ENCODE measurements at places on chromosomes 6 and 20. TPM values are rescaled to one million over a fixed set of nuclear protein-coding genes. Genes with fewer than 3 reads are reported as not detected.

- DNase-seq = no peak
Observed at GRCh38 chr6:45495429-45496084, 117.8 kb upstream of the SUPT3H start.

Gene SPATA25
- total RNA-seq = 0.12 TPM

GRCh38 chr20:21516861-21517565 is 3.1 kb upstream of the NKX2-2 start:
- DNase-seq = no peak

DNA sequence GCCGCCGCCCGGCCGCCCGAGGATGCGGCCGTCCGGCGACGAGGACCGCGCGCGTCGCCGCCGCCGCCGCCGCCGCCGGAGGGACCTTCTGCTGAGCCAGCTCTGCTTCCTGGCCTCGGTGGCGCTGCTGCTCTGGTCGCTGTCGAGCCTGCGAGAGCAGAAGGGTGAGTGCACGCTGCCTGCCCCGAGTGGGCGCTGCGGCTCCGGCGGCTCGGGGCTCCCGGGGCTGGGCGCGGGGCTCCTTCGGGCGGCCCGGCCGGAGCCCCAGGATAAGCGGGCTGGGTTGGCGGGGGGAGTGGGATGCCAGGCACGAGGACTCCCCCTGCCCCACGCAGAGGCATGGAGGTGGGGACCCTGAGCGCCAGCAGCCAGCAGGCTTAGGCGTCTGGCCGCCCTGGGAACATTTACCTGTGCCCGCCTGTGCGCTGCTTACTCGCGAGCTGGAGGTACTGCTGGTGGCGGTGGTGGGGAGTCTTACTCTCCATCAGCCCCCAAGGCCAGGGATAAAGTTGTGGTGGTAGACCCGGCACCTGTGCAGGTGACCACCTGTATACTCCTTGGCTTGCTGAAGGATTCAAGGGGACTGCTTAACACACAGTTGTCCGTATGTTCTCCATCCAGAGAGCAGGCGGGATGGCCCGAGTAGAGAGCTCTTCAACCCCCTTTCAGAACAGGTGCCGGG is 520 bp downstream of the SLC24A3 start:
- peak; percentile 19 for DNase-seq

DNA sequence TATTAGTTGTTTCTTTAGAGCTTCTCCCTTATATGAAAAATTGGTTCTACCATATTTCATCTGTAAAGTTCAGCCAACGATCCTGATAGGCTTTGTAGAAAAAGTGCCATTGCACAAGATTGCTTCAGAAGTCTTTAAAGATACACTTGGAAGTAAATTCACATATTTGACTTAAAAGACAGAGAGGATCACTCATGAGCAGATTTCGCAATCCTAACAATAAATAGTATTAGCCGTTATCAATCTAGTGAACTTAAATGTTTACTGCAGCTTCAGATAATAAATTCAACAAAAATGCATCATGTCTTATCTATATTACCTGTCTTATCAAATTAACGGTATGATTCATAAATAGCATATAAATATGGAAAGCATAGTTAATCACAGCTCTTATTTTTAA is 8.7 kb upstream of the SLC17A4 start:
- DNase-seq = no peak

DNA sequence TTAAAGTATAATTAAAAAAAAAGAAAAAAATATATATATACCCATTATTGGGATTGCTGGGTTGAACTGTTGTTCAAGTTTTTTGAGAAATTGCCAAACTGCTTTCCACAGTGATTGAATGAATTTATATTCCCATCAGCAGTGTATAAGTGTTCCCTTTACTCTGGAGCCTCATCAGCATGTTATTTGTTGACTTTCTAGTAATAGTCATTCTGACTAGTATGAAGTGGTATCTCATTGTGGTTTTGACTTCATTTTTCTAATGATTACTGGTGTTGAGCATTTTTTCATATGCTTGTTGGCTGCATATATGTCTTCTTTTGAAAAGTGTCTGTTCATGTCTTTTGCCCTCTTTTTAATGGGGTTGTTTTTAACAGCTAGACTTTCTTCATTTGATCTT is 1260.8 kb upstream of the GJE1 start:
- no peak for DNase-seq

DNA sequence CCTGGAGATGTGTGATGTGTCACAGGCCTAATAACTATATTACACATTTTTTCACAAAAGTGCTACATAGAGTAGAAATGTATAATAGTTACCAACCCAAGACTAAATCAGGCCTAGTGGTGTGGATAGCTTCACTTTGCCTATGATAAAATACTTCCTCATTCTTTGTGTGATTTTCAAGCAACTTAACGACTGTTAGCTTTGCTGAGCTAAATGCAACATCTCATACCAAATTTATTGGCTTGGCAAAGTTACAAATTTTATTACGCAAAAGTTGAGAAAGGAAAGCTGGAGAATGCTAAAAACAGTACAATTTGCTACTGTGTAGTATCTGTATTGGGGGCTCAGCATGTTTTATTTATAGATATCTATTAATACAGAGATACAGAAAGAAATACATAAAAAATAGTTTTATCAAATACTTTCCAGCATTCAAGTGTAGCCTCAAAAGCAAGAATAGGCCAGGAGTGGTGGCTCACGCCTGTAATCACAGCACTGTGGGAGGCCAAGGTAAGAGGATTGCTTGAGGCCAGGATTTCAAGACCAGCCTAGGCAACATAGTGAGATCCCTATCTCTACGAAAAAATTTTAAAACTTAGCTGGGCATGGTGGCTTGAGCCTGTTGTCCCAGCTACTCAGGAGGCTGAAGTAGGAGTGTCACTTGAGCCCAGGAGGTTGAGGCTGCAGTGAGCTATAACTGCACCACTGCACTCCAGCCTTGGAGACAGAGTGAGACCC is 3.6 kb upstream of the EDN1 start:
- DNase-seq = no peak

- DNase-seq = peak; percentile 2
Observed at GRCh38 chr6:120108061-120108795, 758.7 kb upstream of the MAN1A1 start.

GRCh38 chr6:17292600-17293133 is 11.5 kb downstream of the RBM24 start:
- DNase-seq = no peak

GRCh38 chr6:167664678-167665660 is 161.7 kb upstream of the AFDN start:
- DNase-seq = no peak

Gene GMNN
- total RNA-seq = 67.2 TPM

GRCh38 chr20:39145921-39146320 is 183.8 kb downstream of the DHX35 start:
- DNase-seq = no peak

DNA sequence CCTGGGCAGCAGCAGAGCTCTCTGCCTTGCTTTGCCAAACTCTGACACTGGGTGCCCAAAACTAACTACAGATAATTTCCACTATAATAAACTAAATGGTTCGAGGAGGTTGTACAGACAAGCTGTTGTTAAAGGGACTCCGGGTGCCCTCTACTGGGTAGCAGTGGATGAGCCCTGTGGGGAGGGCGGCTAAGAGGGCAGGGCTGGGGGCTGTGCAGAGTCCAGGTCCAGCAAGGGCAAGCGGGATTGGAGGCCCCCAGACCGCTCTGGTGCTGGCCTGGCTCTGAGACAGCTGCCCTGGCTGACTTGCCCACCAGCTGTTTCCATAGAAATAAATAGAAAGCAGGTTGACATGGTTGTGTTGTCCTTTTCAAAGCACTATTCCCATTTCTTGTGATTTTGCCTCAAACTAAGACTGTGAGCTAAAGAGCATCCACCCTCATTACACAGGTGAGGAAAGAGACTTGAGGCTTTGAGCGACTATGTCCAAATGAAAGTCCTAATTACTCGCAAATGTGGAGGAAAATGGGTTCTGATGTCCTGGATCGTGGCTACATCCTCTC is 167.6 kb upstream of the CST7 start:
- DNase-seq = peak; percentile 57

GRCh38 chr6:136859430-136859829 is 37.0 kb downstream of the PEX7 start:
- DNase-seq = no peak

GRCh38 chr20:57175397-57176010 is 90.9 kb downstream of the BMP7 start:
- no peak for DNase-seq

DNA sequence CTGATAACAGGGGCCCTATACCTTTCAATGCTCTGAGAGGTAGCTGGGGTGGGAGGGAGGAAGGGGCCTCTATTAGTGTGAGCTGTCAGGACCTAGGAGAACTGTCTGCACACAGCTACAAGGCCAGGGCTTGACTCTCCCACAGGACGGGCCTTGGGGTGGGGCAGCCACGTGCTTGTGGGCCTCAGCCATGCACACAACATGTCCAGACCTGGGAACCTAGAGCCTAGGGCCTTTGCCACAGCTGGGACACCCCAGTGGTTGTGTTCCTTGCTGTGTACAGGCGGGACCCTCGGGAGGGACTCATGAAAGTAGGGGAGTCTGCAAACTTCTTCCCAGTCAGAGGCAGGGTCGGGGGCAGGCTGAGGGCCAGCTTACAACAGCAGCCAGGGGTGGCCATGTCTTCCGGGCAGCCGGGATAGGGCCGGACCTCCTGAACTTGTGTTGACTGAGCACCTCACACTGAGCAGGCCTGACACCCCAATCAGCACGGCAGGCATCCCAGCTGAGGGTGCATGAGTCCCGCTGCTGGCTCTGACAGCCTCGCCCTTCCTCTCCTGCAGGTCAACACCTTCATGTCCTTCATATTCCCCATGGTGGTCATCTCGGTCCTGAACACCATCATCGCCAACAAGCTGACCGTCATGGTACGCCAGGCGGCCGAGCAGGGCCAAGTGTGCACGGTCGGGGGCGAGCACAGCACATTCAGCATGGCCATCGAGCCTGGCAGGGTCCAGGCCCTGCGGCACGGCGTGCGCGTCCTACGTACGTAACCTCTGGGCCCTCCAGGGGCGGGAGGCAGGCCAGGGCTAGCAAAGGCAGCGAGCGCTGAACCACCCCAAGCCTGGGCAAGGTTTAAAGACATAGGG is 41.9 kb upstream of the MRGBP start:
- no peak for DNase-seq

Gene ETV7
- total RNA-seq = 0.99 TPM

GRCh38 chr20:57475388-57476083 is 49.4 kb downstream of the CTCFL start:
- no peak for DNase-seq

Gene ID4
- total RNA-seq = 4.3 TPM

Gene SCGN
- not detected for total RNA-seq

- no peak for DNase-seq
Observed at GRCh38 chr6:37005061-37005810, at the start of gene FGD2. TSS of gene FGD2 (plus strand) at chr6:37005655. CDS start at chr6:37005818, 163 bp downstream.

DNA sequence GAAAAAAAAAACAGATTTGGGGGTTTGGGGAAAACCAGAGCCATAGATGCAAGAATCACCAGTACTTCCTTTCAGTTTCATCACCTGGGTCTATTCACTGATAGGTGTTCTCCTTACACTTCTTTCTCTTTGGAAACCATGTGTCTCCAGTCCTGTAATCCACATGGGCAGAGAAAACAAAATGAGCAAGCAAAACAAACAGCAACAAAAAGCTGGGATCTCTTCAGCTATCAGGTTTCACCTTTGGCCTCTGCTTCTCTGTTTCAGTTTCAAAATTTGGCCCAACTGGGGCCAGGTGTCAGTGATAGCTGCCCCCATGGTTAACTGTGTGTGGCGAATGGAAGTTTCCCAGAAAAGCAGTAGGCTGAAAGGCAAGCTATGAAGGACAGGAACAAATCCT is 220.0 kb upstream of the THBS2 start:
- no peak for DNase-seq

Gene MACROD2
- total RNA-seq = 1.2 TPM

Gene TNFRSF6B
- total RNA-seq = 0.39 TPM

- no peak for DNase-seq
Observed at GRCh38 chr20:10079964-10080363, 45.2 kb downstream of the ANKEF1 start.

DNA sequence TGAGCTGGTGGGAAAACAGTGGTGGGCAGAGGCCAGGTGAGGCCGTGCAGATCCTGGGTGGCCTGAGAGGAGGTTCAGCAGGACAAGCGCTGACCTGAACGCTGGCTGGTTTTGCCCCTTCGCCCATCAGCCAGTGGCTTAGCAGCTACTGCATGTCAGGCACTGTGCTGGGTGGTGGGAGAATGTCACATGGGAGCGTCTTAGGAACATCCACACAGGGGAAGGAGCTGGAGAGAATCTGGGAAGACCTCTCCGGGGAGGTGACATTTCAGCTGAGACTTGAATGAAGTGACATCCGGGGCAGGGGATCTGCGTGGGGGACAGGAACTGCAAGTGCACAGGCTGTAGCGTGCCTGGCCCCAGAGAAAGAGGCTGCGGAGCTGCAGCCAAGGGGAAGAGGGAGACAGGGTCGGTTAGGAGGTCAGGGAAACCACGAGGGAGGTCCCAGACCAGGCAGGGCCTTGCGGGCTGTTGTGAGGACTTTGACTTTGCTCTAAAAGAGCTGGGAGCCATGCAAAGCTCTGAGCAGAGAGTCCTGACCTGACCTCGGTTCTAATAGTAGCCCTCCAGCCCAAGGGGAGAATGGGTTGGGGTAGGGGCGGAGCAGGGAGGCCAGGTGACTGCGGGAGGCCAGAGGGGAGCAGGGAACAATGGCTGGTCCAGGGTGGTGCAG is 156.8 kb upstream of the PTPN1 start:
- DNase-seq = no peak

Measured in H4 (cell line).